Tibial nerve (tissue), 4 donors: ENCODE measurements at places on chromosomes 2 and 18.

DNA sequence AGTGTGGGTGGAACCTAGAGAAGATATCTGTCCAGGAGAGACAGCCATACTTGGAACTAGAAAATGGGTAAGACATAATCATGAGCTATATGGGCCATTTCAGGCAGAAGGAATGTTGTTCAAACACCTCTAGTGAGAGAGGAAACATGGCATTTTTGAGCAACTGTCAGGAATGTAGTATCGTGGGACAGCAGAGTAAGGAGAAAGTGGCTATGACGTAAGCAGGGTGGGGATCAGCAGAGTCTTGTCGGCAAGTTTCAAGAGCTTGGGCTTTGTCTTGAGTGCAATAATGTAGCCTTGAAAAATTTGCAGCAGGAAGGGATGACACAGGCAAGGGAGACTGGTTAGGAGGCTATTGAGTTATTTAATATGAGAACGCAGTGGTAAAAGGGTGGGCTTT is 20.4 kb downstream of the SERPINB7 start:
- no peak for DNase-seq

DNA sequence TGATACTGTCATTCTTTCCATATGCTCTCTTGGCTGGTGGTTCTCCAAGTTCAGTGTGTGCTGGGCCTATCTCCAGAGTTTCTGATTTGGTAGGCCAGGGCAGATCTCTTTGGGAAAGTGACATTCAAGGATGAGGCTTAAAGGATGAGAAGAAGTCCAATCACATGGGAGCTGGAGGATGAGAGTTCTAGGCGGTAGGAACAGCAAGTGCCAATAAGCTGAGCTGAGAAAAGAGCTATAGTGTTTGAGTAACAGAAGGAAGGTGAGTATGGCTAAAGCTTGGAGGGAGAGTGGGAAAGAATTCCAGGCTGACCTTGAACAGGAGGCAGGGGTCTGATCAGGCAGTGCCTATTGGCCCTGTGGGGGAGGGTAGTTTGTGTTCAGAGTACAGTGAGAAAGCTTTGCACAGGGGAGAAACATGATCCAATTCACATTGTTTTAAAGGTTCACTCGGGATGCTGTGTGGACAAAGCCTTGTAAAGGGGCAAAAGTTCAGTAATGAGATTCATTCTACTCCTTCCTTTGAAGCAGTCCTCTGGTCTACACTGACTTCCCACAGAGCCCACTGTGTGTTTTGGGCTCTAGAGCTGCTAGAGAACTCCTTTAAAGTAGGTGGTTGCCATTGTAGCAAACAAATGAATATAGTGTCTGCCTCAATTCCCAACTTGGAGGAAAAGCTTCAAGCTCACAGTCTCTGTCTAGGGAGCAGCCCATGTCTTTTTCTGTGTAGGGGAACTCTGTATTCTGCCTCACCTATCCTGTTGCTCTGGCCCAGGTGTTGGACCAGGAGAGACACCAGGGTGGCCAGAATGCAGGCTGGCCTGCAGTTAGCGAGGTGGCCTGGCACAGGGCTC is 81.8 kb downstream of the FASTKD2 start:
- no peak for DNase-seq

GRCh38 chr2:216308576-216308975 is 63.7 kb downstream of the MARCHF4 start:
- DNase-seq, result no peak

DNA sequence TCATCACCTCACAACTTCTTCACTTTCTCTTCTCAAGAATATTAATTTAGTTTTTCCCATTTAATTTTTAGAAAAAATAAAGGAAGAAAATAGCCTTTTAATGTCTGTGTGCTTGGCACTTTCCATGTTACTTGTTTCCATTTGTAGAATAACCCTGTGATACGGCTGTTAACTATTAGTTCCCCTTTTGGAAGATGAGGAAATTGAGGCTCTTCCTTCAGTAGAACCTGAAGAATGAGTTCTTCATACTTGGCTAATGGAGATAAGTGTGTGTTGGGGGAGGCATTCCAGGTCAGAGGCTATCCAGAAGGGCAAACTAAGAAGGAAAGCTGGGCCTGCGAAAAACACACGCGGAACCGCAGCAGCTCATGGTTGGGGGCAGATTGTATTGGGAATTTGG is 38.3 kb downstream of the ZNF532 start:
- DNase-seq, result no peak

DNA sequence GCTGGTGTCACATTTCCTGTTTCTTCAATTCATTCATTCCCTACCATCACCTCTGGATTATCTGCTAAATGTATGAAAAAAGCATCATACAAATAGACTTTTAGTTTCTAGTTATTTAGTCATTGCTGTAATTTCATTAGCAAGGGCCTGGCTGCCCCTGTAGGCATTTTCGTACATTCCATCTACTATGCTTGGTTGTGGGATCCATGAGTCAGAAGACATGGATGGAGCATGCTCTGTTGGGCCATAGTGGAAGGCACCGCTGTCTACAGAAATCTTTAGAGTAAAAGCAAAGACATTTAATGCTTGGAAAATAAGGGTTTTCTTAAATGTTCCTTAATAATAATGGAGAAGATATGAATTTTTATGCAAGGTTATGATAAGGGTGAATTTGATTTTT is 324.8 kb upstream of the MEIS1 start:
- DNase-seq, result no peak

- no peak for DNase-seq
Observed at GRCh38 chr2:193847991-193848390, 1653.3 kb upstream of the TMEFF2 start.

DNA sequence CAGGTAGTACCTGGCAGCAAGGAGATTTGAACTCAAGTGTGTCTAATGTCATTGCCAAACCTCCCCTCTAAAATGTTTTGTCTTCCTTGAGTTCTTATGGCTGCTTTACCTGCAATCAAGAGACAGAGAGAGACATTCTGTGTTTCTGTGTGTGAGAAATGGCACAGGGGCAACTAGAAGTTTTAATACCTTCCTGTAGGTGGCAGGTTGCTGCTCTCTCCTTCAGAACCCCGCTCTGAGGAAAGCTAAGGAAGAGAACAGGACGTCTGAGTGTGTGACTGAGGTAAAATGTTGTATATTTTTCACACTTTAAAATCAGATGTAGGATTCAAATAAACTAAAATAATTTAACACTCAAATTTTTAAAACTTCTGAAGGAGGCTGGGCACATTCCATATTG is 19.2 kb downstream of the DTNA start:
- DNase-seq, result no peak

- DNase-seq, result no peak
Observed at GRCh38 chr2:21233194-21233593, 109.4 kb downstream of the TDRD15 start.

DNA sequence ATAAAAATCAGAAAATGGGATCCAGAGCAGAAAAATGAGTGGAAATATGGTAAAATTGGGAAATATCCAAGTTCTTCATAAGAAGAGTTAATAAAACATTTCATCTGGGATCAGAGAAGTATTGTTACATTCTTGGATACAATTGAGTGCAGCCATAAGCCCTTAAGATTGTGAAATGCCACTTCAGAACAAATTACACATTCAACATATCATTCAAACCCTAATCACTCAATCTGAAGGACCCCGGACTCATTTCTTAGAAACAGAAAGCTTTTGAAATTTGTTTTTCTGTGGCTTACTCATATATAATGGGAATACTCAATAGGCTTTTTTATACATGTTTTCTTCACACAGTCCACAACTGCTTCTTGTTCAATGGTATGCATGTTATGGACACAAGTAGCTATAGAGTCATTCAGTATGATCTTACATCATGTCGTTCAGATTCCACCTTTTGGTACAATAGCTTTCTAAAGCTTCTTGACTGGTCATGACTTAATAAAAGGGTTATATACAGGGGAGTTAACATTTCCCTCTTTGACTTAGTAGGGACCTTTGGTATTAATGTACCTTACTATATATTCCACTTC is 39.9 kb downstream of the SCN7A start:
- no peak for DNase-seq

DNA sequence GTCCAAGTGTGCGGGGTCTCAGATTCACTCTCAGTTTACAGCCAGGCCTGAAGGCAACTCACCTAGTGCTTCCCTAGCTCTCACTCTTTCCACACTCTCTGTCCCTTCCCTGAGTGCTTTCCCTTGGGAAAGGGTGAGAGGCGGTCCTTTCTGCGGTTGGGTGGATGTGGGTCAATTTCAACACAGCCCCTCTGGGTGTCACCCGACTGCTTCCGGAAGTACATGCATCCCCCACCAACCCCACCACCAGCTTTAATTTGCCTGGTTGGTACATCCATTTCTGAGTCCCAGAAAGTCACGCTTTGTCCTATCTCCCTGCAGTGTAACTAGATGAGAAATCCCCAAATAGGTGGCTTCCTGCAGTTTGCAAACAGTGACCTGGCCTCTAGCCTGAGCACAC is 307.3 kb upstream of the MEIS1 start:
- no peak for DNase-seq

DNA sequence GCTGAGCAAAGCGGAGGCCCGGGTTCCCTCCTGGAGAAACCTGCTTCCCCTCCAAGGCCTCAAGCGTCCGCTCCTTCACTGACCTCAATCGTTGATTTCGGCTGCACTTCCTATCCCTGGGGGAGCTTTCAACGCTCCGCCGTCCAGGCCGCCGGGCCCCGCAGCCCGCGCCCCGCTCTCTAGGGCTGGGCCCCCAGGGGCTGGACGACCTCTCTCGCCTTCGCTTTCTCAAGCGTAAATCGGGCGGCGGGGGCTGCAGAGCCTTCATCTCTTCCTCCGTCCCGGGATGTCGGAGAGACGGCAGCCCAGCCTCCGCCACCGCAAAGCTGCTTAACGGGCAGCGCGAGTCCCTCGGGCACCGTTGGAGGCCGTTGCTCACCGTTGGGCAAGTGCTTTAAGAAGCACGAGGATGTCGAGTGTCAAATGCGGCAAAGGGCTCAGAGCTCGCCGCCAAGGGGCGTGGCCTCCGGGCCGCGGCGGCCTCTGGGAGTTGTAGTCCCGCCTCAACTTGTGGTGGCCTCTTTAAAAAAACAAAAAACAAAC is 8.5 kb downstream of the HES6 start:
- DNase-seq, result peak; percentile 66

- DNase-seq, result no peak
Observed at GRCh38 chr2:203164311-203164935, 74.4 kb upstream of the CYP20A1 start.

DNA sequence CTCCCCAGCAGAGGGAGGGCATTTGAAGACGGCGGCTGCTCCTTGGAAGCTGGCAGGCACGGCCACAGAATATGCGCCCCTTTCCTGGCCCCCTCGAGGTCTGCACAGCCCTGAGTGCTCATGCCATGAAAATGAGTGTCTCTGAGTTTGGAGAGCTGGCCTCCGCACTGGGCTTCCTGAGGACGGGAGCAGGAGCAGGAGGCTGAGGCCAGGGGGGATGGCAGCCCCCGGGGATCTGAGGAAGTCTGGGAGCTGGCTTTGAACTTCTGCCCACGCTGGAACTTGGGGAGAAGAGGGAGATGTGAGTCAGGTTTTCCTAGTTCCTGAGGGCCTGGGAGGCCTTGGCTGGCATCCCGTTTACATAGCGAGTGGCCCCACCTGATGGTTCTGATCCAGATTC is 47.0 kb downstream of the RRM2 start:
- DNase-seq, result no peak

- DNase-seq, result no peak
Observed at GRCh38 chr2:204583773-204584172, 38.5 kb downstream of the PARD3B start.

DNA sequence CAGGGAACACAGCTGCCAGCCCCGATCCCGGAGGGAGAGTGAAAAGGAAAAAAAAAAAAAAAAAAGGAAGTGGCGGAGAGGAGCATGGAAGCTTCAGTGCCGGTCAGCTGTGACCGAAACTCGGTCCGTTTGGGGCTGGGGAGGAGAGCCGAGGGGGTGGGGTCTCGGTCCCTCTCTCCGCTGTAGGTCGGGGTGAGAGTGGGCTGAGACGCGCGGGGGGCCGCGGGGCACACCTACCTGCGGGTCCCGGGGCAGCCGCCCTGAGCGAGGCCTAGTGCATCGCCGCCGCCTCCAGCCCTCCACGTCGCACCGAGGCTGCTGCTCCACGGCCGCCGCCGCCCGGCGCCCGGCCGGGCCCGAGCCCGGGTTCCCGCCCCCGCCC is 536 bp downstream of the VPS54 start:
- DNase-seq, result peak; percentile 23

DNA sequence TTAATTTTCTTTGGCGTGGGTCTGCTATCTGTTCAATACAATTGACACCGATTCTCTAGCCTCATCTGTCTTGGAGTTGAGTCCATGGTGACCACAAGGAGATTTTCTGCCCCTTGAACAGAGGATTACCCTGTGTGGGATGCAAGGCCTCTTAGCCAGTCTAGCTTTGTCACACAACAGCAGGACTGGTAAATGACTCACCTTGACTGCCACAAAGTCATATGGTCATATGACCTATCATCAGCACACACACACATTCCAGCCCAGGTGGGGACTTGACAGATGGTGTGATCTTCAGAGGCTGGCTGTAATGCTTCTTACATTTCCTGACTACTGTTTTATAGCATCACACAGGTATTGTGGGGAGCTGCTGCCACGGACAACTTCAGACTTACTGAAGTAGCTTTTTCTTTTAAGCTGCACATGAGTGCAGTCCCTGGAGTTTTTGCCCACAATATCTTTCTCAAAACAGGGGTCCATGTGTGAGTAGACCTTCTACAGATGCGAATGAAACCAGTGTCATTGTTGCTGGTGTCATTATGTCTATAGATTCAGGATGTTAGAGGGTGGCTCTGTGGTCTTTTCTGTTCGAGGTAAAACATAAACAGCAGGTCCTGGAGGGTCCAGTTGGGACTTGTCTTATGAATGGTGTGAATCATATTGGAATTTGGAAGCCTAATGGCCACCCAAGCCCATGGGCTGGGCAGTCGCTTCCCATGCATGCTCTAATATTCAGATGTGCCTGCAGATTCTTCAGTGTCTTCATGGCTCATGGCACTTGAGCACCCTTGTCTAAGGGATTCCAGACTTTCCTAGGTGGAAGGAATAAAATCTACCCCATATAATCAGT is 18.6 kb upstream of the ACOXL start:
- no peak for DNase-seq

GRCh38 chr2:164841719-164842623 is at the start of gene COBLL1:
Gene COBLL1, minus strand, starts transcription at chr2:164841823. Its CDS starts 627 bp downstream, at chr2:164841196.
- DNase-seq, result peak; percentile 42

DNA sequence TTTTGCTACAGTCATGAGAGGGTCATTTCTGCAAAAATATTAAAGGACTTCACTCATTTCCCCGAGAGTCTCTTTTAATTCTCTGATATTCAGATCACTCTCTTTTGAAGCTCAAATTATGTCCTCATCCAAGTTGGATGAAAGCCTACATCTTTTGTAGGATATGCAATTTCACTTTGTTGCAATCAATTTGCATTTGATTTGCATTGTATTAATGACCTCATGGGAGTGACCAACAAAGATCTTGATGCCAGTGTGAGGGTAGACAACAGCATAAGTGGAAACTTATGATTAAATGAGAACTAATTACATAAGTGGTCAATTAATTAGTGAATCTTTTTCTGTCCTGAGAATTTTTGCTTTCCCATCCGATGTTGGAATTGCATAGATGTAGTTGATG is 60.3 kb upstream of the UPP2 start:
- DNase-seq, result no peak

GRCh38 chr2:127671557-127672302 is 3.6 kb downstream of the LIMS2 start:
- no peak for DNase-seq

- no peak for DNase-seq
Observed at GRCh38 chr2:105536175-105536574, 137.3 kb upstream of the FHL2 start.
